Large intestine (tissue), 12 donors: ENCODE measurements at places on chromosomes 12 and 14. TPM values are rescaled to one million over a fixed set of nuclear protein-coding genes. Genes with fewer than 3 reads are reported as not detected.

DNA sequence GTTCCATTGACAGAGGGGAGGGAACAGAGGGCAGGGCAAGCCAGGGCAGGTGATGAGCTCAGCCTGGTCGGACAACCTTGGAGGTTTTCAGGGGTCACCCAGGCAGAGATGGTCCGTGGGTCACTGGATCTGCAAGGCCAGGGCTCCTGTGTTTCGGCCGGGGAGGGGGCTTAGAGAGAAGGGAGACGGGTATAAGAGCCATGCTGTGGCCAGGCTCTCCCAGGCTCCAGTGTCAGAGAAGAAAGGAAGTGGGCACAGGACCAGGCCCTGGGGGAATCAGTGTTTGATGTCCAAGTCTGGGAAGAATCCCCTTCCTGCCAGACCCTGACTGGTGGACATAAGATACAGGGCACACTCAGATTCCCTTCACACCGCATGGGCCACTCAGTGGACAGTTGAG is 36.9 kb downstream of the DIO3 start:
- no peak for DNase-seq

GRCh38 chr12:119182701-119183493 is 4.2 kb downstream of the HSPB8 start:
- DNase-seq: no peak

DNA sequence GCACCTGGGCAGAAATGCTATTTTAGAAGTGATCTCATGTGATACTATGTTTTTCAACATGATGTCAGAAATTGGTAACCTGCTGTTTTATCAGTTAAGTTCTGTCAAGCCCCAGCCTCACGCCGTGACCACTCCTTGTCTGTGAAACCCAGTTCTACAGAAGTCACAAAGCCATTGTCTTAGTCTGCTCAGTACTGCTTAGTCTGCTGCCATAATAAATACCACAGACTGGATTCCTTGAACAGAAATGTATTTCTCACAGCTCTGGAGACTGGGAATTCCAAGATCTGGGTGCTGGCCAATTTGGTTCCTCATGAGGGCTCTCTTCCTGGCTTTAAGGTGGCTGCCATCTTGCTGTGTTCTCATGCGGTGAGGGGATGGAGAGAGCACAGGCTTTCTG is 176.9 kb downstream of the PRKCH start:
- DNase-seq: no peak

- no peak for DNase-seq
These were observed 18.3 kb downstream of the NOC4L start for GRCh38 chr12:132162508-132163031.

Gene TMEM121
- polyA plus RNA-seq: 3.0 TPM

DNA sequence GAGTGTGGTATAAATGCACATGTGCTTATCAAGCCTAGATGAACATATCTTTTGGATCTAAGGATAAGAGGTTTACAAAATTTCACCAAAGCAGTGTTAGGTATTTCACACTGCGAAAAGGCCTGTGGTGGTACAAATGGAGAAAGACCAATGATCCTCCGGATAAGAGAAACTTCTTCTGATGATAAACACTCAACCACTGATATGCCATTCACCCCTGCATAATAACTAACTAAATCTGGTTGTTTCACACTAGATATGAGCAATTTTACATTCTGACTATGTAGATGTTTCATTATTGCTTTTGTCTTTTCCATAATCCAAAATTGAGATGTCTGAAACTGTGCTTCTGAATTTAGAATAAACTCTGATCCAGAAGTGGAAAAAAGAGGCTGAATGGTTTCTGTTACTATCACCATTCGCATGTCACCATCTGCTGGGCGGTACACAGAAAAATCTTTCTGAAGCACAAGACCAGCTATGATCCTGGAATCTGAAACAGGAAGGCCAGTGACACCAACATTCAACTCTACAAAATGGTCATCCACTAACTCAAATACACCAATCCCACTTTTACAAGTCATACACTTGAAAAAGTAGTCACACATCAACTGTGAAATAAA is 1.3 kb downstream of the BBS10 start:
- peak; percentile 53 for DNase-seq
